DMS53 (cell line): ENCODE measurements at places on chromosomes 7 and 10.

GRCh38 chr7:80287400-80288174 lies 153.0 kb downstream of the GNAI1 start:
- DNase-seq: no peak

- peak; percentile 48 for DNase-seq
These were observed 31.0 kb upstream of the EGFR start for GRCh38 chr7:54987772-54988171.

DNA sequence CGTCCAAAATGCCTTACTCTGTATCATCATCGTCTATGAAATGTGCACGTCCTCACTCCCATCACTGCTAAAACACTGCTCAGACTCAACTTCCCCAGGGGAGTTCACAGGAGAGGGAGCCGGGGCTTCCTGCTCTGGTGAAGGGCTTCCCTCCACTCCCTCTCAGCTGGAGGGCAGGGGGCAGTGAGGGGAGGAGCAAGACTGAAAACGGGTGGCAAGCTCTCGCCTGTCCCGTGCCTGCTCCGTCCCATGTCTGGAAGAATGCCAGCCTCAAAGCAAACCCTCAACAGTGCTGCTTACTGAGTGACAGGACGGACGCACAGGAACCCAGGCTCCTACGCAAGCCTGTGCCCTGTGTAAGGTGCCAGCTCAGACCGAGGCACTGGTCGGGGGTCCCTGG lies 25.1 kb downstream of the PRKAG2 start:
- peak; percentile 34 for DNase-seq

DNA sequence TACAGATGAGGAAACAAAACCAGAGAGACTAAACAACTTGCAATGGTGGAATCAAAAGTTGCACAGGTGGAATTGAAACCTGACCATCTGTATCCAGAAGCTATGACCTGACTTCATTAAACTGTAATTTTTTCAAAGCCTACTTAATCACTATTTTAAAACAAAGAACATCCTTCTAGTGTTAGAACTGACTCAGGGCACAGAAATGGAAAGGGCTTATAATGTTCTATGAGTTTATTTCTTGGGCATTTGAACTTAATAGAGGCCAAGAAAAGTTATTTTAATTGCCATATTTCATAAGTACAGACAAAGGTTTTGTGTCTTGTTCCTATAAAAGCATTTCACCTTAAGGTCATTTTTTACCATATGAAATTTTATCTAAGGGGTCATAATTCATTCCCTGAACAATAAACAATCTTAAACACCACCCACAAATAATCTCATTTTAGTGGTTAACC lies 8.8 kb downstream of the ITGB1 start:
- DNase-seq: no peak

DNA sequence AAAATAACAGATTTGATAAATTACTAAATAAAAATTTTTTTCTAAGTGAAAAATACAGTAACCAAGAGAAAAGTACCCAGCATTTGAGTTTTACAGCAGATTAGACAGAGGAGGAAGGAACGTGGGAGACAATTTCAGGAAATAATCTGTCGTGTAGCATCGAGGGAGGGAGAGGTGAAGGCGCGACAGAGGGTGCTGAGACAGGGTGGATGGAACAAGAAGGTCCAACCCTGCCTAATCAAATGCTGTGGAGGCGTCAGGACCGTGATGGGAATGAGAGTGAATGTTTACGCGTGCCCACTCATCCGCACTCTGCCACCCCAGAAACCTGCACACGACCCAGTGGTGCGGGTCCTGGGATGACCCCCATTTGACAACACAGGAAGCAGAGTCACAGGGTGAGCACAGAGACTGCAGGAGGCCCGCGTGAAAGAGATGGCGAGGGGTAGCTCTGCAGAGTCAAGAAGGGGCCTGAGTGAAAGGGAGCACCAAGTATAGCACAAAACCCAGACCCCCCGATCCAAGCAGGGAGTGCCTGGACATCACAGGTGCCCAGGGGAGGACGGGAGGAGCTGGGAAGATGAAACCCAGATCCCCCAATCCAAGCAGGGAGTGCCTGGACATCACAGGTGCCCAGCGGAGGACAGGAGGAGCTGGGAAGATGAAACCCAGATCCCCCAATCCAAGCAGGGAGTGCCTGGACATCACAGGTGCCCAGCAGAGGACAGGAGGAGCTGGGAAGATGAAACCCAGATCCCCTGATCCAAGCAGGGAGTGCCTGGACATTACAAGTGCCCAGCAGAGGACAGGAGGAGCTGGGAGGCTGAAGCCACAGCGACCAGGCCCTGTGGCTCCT lies 558.9 kb downstream of the DNAJB6 start:
- no peak for DNase-seq

DNA sequence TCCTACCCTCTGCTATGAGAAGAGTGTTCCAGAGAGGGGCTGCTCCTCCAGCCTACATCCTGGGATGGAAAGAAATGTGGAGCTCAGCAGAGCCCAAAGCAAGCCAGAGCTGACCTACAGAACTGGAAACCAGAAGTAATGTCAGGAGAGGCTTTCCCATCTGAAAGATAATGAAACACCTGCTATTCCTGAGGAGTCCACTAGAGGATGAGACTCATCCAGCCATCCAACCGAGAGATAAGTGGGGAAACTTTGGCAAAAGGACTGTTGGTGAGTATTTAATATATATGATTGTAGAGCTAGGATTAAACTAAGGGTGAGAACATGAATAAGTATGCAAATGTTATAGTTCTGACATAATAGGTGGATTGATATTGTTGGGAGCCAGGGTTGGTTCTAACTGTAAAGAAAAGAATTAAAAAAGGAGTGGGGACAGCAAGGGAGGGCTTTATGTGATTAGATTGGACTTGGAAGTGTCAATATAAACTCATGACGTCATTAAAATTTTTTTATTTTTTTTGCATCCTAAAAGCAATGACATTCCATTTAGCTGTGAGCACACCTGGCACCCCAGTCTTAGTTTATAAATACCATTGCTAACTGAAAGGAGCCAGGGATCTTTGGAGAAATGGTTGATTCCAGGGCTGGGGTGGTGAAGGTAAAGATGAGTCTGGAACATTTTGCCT lies 312.8 kb upstream of the NFE2L3 start:
- peak; percentile 86 for DNase-seq

DNA sequence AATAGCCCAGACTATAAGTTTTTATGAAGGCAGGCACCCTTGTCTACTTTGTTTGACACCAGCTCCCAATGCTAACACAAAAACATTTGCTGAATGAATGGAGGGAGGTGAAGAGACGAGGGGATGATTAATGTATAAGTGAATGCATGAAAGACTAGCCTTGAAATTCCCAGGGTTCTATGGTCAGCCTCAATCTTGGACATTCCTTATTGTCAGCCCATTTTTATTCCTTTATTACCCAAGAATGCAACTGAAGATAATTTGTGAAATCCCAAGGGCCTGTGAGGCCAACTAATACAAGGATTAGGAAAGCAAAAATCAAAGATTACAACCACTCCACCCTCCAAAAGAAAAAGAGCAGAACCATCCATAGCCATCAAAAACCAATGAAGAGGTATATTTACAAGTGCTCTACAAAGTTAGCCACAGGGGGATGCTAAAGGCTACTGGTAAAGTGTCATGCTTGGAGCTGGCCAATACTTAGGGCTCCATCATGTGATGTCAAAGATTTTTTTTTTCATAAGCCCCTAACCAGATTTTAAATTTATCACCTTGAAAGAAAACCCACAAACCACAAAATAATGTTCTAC lies 40.0 kb upstream of the ASAH2 start:
- DNase-seq: no peak

- DNase-seq: peak; percentile 89
These were observed 7.2 kb downstream of the RBM20 start for GRCh38 chr10:110651044-110651958.

GRCh38 chr7:116574025-116574822 lies 49.4 kb downstream of the CAV1 start:
- DNase-seq: no peak

- no peak for DNase-seq
These were observed 29.4 kb downstream of the HGF start for GRCh38 chr7:81740403-81740802.

GRCh38 chr10:77333610-77334340 lies 303.8 kb downstream of the KCNMA1 start:
- DNase-seq: peak; percentile 96

DNA sequence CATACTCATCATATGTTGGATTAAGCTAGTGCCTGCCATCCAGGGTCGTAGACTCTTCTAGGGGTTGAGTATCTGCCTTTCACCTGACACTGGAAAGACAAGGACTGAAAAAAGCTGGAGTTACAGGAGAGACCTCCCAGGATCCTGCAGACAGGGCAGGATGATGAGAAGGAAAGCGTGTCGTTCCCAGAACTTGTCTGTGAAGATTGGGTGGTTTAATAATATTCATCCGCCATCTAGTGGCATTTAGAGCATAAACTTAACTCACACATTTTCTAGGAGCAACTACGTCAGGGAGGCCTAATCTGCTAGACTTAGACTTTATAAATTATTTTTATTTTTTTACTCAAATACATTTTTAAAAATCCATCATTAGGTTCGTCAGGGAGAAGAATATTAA lies 59.6 kb downstream of the ADRB1 start:
- DNase-seq: peak; percentile 83

- peak; percentile 60 for DNase-seq
These were observed 1156.3 kb downstream of the SORCS3 start for GRCh38 chr10:105797234-105797890.

DNA sequence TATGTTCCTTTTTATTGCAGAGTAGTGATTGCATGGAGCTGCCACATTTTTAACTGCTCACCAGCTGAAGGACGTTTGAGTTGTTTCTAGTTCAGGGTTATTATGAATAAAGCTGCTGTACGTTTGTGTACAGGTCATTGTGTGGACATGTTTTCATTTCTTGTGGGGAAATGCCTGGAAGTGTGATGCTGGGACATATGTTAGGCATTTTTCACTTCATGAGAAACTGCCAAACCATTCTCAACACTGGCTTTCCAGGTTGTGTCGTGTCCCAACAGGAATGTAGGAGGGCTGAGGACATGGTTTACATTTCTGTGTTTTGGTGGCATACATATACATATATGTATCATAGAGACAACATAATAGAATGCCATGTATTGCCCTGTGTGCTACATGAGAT lies 73.0 kb downstream of the NEURL1 start:
- no peak for DNase-seq

DNA sequence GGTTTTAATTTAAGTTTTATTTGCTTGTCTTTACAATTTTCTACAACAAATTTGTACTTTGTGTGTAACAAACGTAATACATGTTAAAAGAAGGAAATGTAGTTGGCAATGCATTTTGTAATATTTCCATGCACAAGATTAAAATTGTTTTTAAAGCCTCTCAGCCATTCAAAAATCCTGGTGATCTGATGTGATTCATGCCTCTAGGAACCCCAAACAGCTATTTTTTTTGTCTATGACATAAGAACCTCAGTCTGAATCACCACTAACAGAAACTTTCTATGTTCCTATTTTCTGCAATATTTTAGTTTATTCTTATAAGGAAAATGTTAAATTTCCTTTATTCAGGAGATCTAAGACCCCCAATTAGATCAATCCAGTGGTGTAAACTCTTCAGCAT lies 183.1 kb upstream of the YAE1 start:
- DNase-seq: no peak

DNA sequence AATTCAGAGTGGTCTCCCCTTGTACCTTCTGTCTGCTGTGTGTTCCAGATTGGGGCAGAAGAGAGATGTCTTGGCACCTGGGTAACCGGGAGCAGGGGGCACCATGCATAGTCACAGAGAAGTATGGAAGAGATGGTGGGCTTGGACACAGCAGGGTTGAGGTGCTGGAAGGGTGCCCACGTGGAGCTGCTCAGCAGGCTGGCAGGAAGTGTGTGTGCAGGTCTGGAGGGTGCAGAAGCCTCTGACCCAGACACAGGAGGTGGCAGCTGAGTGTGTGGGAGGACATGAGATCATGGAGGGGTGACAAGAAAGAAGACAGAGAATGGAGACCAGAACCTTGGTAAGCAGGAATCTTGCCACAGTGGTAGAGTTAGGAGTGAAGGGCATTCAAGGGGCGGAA lies 42.3 kb upstream of the DUSP5 start:
- no peak for DNase-seq

DNA sequence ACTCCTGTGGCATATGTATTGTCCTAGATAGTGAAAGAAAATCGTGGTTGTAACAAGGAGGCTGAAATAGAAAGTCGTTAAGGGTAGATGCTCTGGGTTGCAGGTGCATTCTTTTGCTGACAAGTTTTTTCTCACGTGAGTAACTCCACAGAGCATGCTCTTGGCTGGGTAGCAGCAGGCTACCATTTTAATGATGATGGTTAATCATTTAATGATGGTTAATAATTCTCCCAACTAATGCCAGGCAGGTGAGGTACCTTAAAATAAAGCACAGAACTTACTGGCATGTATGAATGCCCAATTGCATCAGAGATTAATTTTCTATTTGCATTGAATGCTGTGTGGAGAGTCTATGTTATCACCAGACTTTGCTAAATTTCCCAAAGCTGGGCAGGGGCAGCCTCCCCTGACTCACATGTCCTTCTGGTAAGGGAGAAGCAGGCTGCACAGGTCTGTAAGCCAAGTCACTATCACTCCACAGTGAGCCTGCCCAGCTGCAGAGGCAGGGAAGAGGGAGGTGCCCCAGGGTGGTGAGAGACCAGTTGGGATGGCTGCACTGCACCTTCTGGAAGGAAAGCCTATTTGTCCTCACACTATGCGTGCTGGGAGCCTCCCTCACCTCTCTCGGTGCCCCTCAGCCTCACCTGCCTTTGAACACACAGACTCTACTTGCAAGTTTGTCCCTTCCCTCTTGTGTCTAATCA lies 287.0 kb upstream of the IGFBP3 start:
- peak; percentile 15 for DNase-seq

- DNase-seq: no peak
These were observed 91.8 kb downstream of the SH3PXD2A start for GRCh38 chr10:103763374-103764202.

DNA sequence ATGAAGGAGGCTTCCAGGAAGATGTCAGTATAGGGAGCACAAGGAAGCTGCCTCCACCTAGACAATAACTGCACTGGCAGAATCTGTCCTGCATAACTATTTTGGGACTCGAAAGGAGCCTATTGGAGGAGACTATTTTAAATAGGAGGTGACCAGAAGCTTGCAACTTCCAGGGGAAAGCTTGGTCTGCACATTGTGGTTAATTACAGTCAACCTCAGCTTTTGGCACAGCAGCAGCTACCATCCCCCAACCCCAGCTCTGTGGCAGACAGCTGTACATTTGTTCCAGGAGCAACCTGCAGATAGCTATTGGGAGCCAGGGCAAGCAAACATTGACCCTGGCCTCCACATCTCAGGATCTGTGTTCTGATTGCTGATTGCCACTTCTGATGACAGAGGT lies 46.3 kb upstream of the NANOS1 start:
- no peak for DNase-seq

DNA sequence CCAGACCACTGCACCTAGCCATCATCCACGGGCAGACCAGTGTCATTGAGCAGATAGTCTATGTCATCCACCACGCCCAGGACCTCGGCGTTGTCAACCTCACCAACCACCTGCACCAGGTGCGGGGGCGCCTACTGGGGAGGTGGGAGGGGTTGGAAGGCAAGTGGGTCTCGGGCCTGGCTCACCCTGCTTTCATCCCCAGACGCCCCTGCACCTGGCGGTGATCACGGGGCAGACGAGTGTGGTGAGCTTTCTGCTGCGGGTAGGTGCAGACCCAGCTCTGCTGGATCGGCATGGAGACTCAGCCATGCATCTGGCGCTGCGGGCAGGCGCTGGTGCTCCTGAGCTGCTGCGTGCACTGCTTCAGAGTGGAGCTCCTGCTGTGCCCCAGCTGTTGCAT lies 4.6 kb downstream of the NFKB2 start:
- DNase-seq: no peak
